ENCODE measurements at places on chromosomes 11 and 22.

DNA sequence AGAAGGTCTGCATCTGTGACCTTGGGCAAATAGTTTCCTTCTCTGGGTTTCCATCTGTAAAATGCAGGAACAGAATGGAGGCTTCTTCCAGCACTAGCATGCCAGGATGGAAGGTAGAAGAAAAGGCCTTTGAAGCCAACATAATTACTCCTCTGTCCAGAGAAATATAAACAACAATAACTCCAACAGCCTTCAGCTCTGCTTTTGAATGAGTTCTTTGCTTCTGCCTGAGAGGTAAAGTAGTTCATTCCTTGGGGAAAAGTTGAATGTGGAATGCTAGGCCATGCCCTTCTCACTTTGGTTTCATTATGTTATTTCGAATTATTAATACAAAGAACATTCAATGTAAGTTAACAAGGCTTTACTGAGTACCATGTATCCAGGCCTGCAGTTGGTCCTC, 61.2 kb upstream of the BLID start:
- DNase-seq = no peak

GRCh38 chr11:70549386-70549785, 151.1 kb downstream of the CTTN start:
- DNase-seq = no peak

DNA sequence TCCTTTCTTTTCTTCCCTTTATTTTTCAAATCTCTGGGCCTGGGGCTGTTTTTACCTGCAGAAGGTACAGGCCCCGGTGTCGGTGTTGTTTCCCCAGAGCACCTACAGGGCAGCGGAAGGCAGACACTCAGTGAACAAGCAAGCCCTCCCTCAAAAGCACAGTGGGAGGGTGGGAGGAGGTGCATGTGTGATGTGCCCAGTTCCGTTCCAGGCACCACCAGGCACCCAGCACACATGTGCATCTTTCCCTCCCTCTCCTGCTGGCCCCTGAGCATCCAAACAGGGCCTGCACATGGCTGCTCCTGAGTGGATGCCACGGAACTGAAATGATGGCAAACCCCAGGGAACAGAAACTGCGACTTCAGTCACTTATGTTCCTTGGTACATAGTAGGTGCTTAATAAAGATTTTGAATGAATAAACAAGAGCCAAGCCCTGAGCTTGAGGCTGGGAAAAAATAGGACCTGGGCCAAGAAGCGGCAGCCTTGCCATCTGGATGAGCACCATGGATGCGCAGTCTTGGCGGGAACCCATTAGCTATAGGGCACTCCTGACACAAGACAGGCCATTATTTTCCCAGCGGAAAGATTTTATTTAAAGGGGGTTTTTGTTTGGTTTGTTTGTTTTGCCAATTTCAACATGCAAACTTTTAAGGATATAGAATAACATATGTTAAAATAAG, 47.8 kb downstream of the ARRB1 start:
- no peak for DNase-seq

DNA sequence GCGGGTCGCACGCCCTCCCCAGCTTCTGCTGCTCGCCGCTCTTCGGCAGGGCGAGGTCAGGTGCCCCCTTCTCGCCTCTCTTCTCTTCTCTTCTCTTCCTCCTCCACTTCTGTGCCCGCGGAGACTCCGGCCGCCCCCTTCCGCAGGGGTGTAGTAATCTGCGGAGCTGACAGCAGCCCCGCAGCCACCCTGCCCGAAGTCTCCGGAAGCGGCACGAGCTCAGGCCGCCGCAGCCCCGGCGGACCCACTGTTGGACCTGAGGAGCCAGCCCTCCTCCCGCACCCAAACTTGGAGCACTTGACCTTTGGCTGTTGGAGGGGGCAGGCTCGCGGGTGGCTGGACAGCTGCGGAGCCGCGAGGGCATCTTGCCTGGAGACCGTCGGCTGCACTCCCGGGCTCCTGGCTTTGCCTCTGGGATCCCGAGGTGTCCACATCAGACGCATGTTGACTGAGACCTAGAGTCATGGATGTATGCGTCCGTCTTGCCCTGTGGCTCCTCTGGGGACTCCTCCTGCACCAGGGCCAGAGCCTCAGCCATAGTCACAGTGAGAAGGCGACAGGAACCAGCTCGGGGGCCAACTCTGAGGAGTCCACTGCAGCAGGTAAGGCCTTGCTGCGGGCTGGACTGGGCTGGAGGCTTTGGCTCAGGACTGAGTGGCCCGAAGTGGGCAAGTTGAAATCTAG, 486 bp downstream of the STIM1 start:
- DNase-seq = no peak

GRCh38 chr22:46738647-46739093, 618 bp upstream of the CERK start:
- DNase-seq = no peak

GRCh38 chr11:83054904-83055380, 16.8 kb downstream of the RAB30 start:
- no peak for DNase-seq

- DNase-seq = no peak
These were observed 49.1 kb downstream of the CERK start for GRCh38 chr22:46688949-46689348.

DNA sequence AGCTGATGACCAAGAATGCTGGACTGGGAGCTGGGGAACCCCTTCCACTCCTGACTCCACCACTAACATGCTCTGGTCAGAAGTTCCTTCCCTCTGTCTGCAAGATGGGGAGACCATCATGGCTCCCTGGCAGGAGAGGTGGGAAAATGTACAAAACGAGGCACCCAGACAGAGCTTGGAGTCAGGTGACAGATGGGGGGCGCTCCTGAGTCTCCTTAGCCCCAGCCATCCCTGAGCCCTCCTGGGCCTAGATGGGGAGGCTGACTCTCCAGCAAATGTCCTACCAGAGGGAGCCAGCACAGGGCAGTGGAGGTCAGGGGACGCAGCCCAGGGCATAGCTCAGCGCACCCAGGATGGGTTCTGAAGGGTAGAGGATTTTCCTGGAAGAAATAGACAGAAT, 20.0 kb downstream of the KCNJ4 start:
- no peak for DNase-seq

- no peak for DNase-seq
These were observed 130.7 kb upstream of the RCN1 start for GRCh38 chr11:31960126-31960525.

GRCh38 chr11:112200252-112200651, 24.9 kb downstream of the BCO2 start:
- no peak for DNase-seq

GRCh38 chr22:35258191-35258988, 1.1 kb downstream of the HMGXB4 start:
- DNase-seq = no peak

- no peak for DNase-seq
These were observed 27.2 kb downstream of the GVQW3 start for GRCh38 chr11:76408171-76408965.

GRCh38 chr11:71101046-71101445, 151.3 kb downstream of the SHANK2 start:
- no peak for DNase-seq

- DNase-seq = no peak
These were observed 11.3 kb downstream of the SHANK2 start for GRCh38 chr11:71240865-71241691.

- DNase-seq = peak; percentile 5
These were observed at the start of gene EMID1 for GRCh38 chr22:29205594-29206371. EMID1 (plus strand) TSS chr22:29205896; CDS start chr22:29206039, 143 bp downstream.

DNA sequence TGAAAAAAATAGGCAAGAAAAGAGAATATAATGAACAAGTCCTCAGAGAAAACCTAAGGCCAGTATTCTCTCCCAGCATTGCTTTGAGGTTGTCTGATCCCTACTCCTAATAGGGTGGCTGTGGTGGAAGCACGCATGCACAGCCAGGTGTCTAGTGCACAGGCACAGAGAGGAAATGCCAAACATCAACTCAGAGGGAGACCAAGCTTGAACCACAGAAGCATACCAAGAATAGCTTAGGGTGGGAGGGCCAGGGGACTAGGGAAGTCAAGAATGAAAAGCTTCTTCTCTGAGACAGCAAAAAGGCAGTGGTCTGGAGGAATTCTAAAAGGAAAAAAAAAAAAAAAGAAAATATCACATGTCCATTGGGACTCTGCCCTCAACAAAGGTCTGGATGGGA, 244.1 kb upstream of the API5 start:
- no peak for DNase-seq

DNA sequence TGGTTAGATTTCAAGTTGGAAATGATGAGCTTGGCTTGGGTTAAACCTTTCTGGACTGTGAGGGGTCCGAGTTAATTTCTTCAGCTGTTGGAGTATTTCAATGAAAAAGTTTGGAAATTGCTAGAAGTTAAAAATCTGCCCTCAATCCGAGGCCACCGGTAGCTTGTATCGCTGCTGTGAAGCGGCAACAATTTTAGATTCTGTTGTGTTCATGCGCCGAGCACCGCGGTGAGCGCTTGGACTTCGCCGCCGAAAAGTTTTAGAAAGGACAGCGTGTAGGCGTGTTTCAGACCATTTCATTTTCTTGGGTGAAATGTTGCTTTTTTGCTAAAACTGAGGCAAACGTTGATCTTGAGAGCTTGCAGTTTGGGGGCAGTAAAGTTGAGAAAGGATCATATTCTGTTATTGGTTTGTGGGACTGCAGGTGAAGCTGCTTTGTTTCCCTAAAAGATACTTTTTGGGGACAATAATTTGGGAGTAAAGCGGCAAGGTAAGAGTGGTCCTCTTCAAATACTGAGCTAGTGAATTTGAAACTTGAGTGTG, 928 bp downstream of the FBXO7 start:
- peak; percentile 15 for DNase-seq

GRCh38 chr11:133040289-133040900, 491.9 kb downstream of the OPCML start:
- no peak for DNase-seq

DNA sequence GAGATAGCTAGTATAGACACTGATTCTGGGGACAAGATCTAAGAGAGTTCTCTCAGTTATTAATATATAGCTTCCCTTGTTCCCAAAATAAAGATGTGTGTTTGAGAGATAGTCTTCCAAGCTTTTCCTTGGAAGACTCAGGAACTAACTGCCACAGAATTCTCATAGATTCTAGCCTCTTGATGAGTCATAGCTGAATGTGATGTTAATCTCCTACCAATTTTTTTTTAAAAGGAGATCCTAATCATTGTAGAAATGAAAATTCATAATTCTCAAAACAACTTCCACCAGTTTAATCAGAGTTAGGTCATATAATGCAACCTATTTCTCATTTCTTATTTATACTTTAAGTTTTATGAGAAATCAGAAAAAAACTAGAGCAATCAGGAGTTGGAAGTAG, 148.8 kb downstream of the JRKL start:
- DNase-seq = no peak

DNA sequence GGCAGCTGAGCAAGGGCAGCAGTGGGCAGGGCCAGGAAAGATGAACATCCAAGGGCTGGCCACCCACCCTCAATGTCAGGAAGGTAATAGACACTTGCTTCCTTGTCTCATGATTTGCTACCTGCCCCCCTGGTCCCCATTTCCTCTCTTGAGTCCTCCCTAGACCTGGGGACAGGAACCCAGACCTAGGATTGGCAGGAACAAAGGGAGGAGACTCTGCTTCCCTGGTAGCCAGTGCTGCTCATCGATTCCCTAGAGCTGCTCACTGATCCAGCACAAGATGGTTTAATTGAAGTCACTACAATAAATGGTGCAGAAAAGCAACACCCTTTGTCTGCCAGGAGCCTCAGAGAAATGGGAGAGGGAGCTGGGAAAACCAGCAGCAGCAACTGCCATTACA, 67.8 kb upstream of the CHST1 start:
- DNase-seq = no peak

GRCh38 chr11:69918231-69918937, 99.2 kb upstream of the FGF3 start:
- no peak for DNase-seq

- no peak for DNase-seq
These were observed at the start of gene KCNC1 for GRCh38 chr11:17734418-17734911. KCNC1 (plus strand) TSS chr11:17734781; CDS start chr11:17736003, 1,222 bp downstream.

DNA sequence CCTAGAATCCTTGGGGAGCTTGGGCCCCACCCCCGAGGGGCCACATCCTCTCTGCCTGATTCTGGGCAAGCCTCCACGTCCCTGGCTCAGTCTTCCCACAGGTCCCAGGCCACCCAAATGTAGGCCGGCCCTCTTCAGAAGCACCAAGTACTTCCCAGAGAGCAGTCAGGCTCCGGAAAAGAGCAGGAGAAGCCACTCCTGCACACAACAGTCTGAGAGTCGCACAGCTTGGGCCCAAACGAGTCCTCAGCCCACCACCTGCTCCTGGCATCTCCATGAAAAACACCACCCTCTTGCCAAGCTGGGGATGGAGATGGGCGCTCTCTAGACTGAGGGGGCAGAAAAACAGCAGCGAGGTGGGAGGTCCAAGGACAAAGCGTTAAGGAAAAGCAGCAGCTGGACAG, 15.4 kb downstream of the EHD1 start:
- no peak for DNase-seq

- DNase-seq = no peak
These were observed 232.6 kb downstream of the FAT3 start for GRCh38 chr11:92457250-92457649.

DNA sequence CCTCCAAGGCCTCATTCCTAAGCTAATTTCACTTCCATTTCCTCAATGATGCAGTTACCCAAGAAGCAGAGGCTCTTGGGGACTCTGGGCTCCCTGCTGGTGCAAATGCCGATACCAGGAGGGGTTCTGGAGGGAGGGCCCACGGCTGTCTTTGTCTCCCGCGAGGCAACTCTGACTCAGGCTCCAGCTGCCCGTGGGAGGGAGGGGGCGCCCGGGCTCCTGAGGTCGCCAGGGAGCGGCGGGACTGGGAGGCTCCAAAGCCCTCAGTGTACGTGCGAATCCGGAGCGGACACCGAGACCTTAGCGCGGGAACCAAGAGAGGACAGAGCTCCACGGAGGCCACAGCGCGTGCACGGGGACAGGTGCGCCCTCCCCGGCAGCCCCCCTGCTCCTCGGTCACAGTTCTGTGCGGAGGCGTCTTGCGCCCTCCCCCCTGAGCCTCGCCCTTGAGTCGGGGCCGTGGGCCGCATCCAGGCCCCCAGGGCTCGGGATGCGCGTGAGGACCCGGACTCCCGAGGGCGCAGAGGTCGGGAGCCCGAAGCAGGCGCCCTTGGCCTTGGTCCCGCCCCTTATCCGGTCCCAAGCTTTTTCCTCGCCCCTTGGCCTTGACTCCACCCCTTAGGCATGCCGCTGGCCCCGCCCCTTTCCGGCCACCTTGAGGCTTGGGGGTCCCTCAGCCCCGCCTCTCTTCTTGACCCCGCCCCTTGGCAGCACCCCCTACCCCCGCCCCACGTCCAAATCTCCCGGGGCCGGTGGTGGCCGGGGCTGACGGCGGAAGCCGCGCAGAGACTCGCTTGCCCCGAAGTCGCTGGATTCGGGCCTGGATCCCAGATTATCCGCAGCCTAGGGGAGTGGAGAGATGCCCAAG, 4.7 kb upstream of the SHISA8 start:
- DNase-seq = peak; percentile 27
